ENCODE measurements at places on chromosomes 3 and 15. TPM values are rescaled to one million over a fixed set of nuclear protein-coding genes. Genes with fewer than 3 reads are reported as not detected.

GRCh38 chr15:38130740-38131498 lies 121.7 kb upstream of the SPRED1 start:
- DNase-seq, result peak; percentile 97

- DNase-seq, result no peak
Measured at GRCh38 chr15:89367485-89368451, 33.1 kb upstream of the POLG start.

CFAP100 gene
- total RNA-seq, result not detected

CA12 gene
- total RNA-seq, result 24.2 TPM
